ENCODE measurements at places on chromosomes 2 and 18.
A peak's percentile ranks its signal among the peaks of the same experiment; 100 is the strongest.

GRCh38 chr18:41043876-41044275, 911.2 kb upstream of the PIK3C3 start:
- H3K4me3 ChIP-seq, result no peak overlapping the region
- no peak overlapping the region for H3K27ac ChIP-seq
- H3K27me3 ChIP-seq, result no peaks in the 10 kb centered on the region
- DNase-seq, result no peak

DNA sequence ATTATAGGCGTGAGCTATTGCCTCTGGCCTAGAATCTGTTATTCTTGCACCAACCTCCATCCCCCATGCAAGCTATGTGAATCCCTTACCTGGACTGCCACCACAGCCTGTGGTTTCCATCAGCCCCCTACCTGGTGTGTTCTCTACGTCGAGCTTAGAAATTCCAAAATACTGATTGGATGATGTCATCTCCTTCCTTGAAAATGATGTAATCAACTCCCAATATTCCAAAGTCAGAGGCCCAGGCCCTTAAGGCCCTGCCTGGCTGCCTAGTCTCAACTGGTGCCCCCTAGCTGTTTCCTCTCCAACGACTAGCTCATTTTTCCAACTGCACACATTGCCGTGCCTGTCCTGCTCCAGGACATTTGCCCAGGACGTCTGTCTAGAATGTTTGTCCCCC, 41.3 kb upstream of the GBX2 start:
- H3K4me1 ChIP-seq, result no peaks in the 10 kb centered on the region
- no peak overlapping the region for H3K4me3 ChIP-seq
- no peaks in the 10 kb centered on the region for H3K27me3 ChIP-seq
- H3K36me3 ChIP-seq, result no peaks in the 10 kb centered on the region

GRCh38 chr2:74766780-74767179, 67.1 kb upstream of the HK2 start:
- no peaks in the 10 kb centered on the region for H3K27me3 ChIP-seq
- DNase-seq, result no peak
- H3K27ac ChIP-seq, result no peak overlapping the region
- H3K36me3 ChIP-seq, result no peaks in the 10 kb centered on the region
- no peaks in the 10 kb centered on the region for H3K4me1 ChIP-seq
- H3K4me3 ChIP-seq, result no peak overlapping the region

GRCh38 chr2:142755191-142755590, 122.3 kb upstream of the KYNU start:
- no peak overlapping the region for H3K4me3 ChIP-seq
- no peaks in the 10 kb centered on the region for H3K4me1 ChIP-seq
- H3K36me3 ChIP-seq, result no peaks in the 10 kb centered on the region
- H3K27ac ChIP-seq, result no peak overlapping the region

- H3K4me3 ChIP-seq, result no peak overlapping the region
- no peak for DNase-seq
- no peak overlapping the region for H3K27ac ChIP-seq
Observed at GRCh38 chr2:8134473-8134932, 547.4 kb upstream of the ID2 start.

DNA sequence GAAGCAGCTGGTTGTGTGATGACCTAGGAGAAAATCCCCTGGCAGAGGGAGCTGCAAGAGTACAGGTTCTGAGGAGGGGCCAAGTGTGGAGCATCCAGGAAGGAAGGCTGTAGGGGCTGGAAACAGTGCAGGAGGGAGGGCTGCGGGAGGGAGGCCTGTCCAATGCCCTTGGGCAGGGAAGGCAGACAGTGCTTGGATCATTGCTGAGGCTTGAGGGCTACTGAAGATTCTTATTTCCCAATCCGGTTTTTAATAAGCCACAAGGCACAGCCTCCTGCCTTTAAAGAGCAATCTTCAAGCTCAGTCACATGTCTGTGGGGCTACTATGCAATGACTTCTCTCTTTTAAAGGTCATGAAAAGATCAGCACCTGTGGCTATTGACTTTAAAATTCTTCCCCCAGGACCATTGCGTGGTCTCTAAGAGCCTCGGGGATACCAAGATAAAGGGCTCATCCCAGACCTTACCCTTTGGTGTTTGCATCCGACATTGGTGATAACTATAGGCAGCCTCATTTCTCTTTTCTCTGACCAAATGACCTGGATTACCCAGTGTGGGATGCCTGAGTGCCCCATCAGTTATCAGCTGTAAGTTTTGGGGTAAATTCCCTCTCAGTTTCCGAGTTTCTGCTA, 149.6 kb downstream of the DOCK10 start:
- H3K27ac ChIP-seq, result peak overlapping the region; percentile 29
- DNase-seq, result no peak
- no peaks in the 10 kb centered on the region for H3K27me3 ChIP-seq
- H3K4me1 ChIP-seq, result no peaks in the 10 kb centered on the region
- H3K4me3 ChIP-seq, result no peak overlapping the region
- no peaks in the 10 kb centered on the region for H3K36me3 ChIP-seq

GRCh38 chr2:43415592-43415991, 180.2 kb downstream of the THADA start:
- no peaks in the 10 kb centered on the region for H3K36me3 ChIP-seq
- peak overlapping the region; percentile 68 for H3K27ac ChIP-seq
- no peaks in the 10 kb centered on the region for H3K27me3 ChIP-seq
- H3K4me3 ChIP-seq, result no peak overlapping the region
- no peak for DNase-seq

DNA sequence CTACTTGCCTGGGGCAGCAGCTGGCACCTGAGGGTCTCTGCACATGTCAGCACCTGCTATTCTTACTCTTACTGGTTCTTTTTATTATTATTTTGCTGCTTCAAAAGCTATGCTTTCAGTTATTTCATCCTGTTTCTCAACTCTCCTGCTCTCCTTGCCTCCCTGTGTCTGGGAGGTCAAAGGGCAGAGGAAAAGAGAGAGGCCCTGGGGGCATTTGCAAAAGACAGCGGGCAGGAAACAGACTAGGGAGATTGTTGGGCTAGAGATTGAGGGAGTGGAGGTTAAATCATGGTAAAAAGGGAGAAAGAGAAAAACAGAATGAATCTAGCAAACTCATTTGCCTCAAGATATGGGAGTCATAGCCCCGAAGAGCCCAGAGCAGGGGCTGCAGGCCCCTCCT, 21.1 kb upstream of the RPL31 start:
- no peaks in the 10 kb centered on the region for H3K4me1 ChIP-seq
- H3K36me3 ChIP-seq, result no peaks in the 10 kb centered on the region
- H3K4me3 ChIP-seq, result no peak overlapping the region
- H3K27me3 ChIP-seq, result no peaks in the 10 kb centered on the region
- no peak for DNase-seq

DNA sequence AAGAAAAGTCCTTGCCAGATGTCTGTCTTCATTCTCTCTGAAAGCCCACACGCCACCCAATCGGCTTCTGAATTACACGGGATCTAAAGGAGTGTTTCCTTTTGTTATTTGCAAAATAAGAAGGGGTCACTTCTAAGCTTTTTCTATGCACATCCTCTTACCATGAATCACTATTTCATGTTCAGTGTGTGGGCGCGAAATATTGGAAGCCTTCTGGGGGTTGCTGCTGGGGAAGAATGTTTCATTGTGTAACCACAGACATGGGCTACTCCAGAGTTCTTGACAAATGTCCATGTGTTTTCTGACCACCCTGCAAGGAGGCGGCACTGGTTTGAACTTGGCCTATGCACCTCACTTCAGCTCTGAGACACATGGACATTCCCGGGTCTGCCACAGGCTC, 133.6 kb upstream of the APCDD1 start:
- DNase-seq, result no peak
- H3K4me1 ChIP-seq, result no peaks in the 10 kb centered on the region
- no peaks in the 10 kb centered on the region for H3K27me3 ChIP-seq
- H3K4me3 ChIP-seq, result no peak overlapping the region
- no peak overlapping the region for H3K27ac ChIP-seq

- H3K36me3 ChIP-seq, result no peaks in the 10 kb centered on the region
- no peaks in the 10 kb centered on the region for H3K27me3 ChIP-seq
- no peak for DNase-seq
- no peaks in the 10 kb centered on the region for H3K4me1 ChIP-seq
Observed at GRCh38 chr2:112997151-112997550, 8.1 kb upstream of the IL36A start.

DNA sequence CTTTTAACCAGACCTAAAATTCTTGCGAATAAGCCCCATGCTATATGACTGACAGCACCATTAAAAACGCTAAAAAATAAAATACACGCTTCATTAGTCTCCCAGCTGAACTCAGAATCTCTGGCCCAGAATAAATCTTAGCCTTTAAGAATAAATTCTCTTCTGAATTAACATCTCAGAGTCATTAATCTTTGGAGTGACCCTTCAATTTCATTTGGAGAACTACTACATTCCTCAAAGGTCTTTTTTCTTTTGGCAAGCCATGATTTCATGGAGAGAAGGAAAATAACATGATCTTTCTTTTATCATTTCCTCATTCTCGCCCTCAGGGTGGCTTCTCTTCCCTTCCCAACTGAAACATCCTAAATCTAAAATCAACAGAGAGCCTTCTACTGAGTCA, 259.0 kb downstream of the AFF3 start:
- H3K36me3 ChIP-seq, result no peaks in the 10 kb centered on the region
- no peak for DNase-seq
- H3K27me3 ChIP-seq, result no peaks in the 10 kb centered on the region
- H3K4me3 ChIP-seq, result no peak overlapping the region

GRCh38 chr2:219439506-219439905, 4.9 kb downstream of the SPEG start:
- no peaks in the 10 kb centered on the region for H3K27me3 ChIP-seq
- H3K4me3 ChIP-seq, result no peak overlapping the region
- no peaks in the 10 kb centered on the region for H3K4me1 ChIP-seq
- H3K36me3 ChIP-seq, result no peaks in the 10 kb centered on the region
- H3K27ac ChIP-seq, result no peak overlapping the region

DNA sequence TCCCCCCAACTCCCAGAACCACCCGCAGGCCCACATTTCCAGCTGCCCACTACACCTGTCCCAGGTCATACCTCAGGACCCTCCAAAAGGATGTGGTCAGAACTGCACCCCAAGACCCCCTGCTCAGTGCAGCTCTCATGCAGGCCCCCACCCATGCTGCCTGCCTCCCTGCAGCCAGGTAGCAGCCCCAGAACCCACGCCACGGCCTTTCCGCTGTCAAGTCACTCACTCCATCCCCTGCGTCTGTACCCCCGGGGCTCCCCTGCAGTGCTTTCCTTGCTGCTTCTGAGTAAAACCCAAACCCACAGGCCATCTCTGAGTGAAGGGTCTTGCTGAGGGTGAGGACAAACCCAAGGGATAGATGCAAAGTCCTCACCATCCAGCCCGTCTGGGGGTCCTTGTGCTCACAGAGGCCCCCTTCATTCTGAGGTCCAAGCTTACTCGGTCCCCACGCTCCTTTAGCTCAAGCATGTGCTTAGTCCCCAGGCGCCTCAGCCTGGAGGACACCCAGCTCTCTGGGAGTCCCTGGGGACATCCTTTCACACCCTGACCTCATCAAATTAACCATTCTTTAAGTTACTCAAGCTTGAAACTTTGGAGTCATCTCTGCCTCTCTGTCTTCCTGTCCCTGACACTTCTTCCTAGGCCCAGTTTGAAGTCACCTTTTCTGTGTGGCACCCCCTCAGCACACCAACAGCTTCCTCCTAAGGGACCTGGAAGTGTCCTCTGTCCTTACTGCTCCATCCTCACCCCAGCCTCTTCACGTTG, 130.1 kb downstream of the SMAD7 start:
- H3K4me3 ChIP-seq, result no peak overlapping the region
- no peaks in the 10 kb centered on the region for H3K27me3 ChIP-seq
- H3K4me1 ChIP-seq, result no peaks in the 10 kb centered on the region
- no peak for DNase-seq

- DNase-seq, result no peak
- H3K4me3 ChIP-seq, result no peak overlapping the region
- no peaks in the 10 kb centered on the region for H3K36me3 ChIP-seq
Observed at GRCh38 chr2:199535445-199536177, 77.9 kb upstream of the SATB2 start.

GRCh38 chr2:217740178-217740577, 262.6 kb downstream of the TNS1 start:
- no peaks in the 10 kb centered on the region for H3K27me3 ChIP-seq
- H3K4me3 ChIP-seq, result no peak overlapping the region
- H3K36me3 ChIP-seq, result no peaks in the 10 kb centered on the region

GRCh38 chr2:54871457-54872107, 148.1 kb downstream of the EML6 start:
- H3K36me3 ChIP-seq, result no peaks in the 10 kb centered on the region
- H3K4me1 ChIP-seq, result no peaks in the 10 kb centered on the region
- no peaks in the 10 kb centered on the region for H3K27me3 ChIP-seq
- H3K4me3 ChIP-seq, result no peak overlapping the region

GRCh38 chr18:71250191-71250590, 961.3 kb downstream of the SOCS6 start:
- H3K4me3 ChIP-seq, result no peak overlapping the region
- H3K4me1 ChIP-seq, result no peaks in the 10 kb centered on the region
- no peak for DNase-seq
- no peak overlapping the region for H3K27ac ChIP-seq

GRCh38 chr18:12326711-12327460, 18.8 kb downstream of the TUBB6 start:
- no peaks in the 10 kb centered on the region for H3K4me1 ChIP-seq
- no peak overlapping the region for H3K27ac ChIP-seq
- H3K4me3 ChIP-seq, result no peak overlapping the region
- H3K36me3 ChIP-seq, result peaks cover 11% of the 10 kb centered on the region
- no peak for DNase-seq

- H3K27ac ChIP-seq, result peak overlapping the region; percentile 97
- peak overlapping the region; percentile 42 for H3K4me3 ChIP-seq
- H3K36me3 ChIP-seq, result no peaks in the 10 kb centered on the region
- no peaks in the 10 kb centered on the region for H3K27me3 ChIP-seq
- peaks cover 8% of the 10 kb centered on the region for H3K4me1 ChIP-seq
- DNase-seq, result peak; percentile 65
Observed at GRCh38 chr2:54558188-54559005, 102.3 kb downstream of the SPTBN1 start.

DNA sequence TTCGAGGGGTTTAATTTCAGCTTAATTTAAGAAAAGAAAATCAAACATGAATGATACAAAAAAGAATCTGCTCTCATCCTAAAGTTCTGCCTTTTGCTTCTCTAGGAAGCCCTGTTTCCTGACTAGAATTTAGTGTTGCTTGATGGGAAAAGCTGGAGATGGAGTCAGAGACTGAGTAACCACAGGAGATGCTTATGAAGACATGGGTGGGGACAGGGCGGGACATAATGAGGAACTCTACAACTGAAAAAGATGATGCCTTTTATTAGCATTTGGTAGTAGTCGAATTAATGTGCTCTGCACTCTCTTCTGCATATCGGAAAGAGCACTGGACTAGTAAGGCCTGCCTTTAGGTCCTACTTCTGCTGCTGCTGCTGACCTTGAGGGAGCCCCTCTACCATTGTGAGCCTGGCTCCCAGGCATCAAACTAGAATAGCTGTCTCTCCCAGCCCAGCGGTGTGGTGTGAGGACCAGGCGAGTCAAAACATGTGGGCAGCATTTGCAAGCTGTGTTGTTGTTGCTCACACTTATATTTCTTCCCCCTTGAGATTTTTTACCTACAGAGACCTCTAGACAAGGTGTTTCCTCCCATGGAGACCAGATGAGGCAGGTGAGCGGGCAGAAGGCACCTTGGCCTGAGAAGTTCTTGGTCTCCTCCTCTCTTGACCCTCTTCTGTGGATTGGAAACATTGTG, 61.5 kb downstream of the INPP4A start:
- H3K27me3 ChIP-seq, result no peaks in the 10 kb centered on the region
- H3K4me3 ChIP-seq, result no peak overlapping the region
- peak overlapping the region; percentile 7 for H3K27ac ChIP-seq
- DNase-seq, result no peak

- H3K4me3 ChIP-seq, result no peak overlapping the region
- DNase-seq, result no peak
- no peaks in the 10 kb centered on the region for H3K4me1 ChIP-seq
- H3K27me3 ChIP-seq, result no peaks in the 10 kb centered on the region
- no peaks in the 10 kb centered on the region for H3K36me3 ChIP-seq
Observed at GRCh38 chr2:8478471-8478793, 203.4 kb upstream of the ID2 start.

GRCh38 chr2:9201185-9201891, 5.3 kb upstream of the ASAP2 start:
- H3K27me3 ChIP-seq, result no peaks in the 10 kb centered on the region
- no peak overlapping the region for H3K4me3 ChIP-seq
- H3K27ac ChIP-seq, result no peak overlapping the region
- H3K4me1 ChIP-seq, result no peaks in the 10 kb centered on the region
- no peak for DNase-seq
